Heart left ventricle (tissue), 16 donors: ENCODE measurements at places on chromosomes 3 and 15. TPM values are rescaled to one million over a fixed set of nuclear protein-coding genes. Genes with fewer than 3 reads are reported as not detected.

DNA sequence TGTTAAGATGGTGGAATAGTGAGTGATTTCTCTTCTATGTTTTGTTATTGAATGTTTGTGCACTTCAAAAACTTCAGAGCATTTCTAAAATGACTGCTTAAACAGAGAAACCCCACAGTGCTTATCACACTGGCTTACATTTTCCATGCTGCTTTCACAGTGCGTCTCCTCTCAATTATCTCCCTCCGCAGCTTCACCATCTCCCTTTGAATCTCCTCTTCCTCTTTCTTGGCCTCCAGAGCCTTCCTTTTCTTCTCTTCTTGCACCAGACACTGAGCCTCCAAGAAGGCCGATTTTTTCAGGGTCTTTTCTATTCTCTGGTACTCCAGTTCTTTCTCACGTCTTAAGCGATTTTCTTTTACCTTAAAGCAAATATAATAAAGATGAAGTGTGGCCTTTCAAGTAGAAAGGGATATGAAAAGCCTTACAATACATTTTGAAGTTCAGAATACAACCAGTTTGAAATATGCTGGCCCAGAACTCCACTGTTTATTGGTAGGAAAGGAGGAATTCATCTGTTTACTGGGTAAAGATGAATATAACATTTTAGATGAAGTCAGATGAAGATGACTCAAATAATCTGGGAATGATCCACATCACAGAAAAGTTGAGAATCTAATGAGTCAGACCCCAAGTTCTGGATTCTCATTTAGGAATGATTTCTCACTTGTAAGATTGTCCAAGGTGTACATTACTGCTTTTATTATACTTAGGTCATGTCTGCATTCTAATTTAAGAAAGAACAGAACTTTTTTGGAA lies 21.4 kb downstream of the CCDC191 start:
- no peaks in the 10 kb centered on the region for H3K27me3 ChIP-seq
- H3K27ac ChIP-seq = no peak overlapping the region
- H3K4me3 ChIP-seq = no peak overlapping the region

- no peak overlapping the region for H3K4me3 ChIP-seq
- no peak for DNase-seq
- no peaks in the 10 kb centered on the region for H3K36me3 ChIP-seq
- no peak overlapping the region for H3K27ac ChIP-seq
- peaks cover 20% of the 10 kb centered on the region for H3K4me1 ChIP-seq
- no peaks in the 10 kb centered on the region for H3K27me3 ChIP-seq
Measured at GRCh38 chr15:58520464-58520863, 88.7 kb downstream of the LIPC start.

DNA sequence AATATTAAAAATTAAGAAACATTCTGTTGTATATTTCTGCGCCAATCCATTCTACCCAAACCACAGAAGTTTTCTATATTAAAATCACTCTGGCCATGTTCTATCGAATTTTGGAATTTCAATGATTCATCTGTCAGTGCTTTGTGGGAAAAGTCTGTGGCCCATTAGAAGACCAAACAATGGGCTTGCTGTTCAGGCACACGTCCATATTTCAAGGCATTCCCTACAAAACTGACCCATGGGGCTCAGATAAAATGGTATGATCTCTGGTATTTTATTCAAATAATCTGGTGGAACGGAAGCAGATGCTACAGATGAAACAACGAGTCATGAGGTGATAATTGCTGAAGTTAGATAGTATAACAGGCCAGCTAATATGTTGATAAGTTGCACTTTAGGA lies 12.4 kb downstream of the NPHP3 start:
- no peak for DNase-seq
- H3K4me3 ChIP-seq = no peak overlapping the region
- H3K4me1 ChIP-seq = peaks cover 5% of the 10 kb centered on the region
- H3K27ac ChIP-seq = no peak overlapping the region
- H3K27me3 ChIP-seq = no peaks in the 10 kb centered on the region
- H3K36me3 ChIP-seq = peaks cover 100% of the 10 kb centered on the region

- no peaks in the 10 kb centered on the region for H3K27me3 ChIP-seq
- no peak overlapping the region for H3K27ac ChIP-seq
- no peaks in the 10 kb centered on the region for H3K36me3 ChIP-seq
Measured at GRCh38 chr3:56989169-56989976, 71.1 kb upstream of the SPATA12 start.

DNA sequence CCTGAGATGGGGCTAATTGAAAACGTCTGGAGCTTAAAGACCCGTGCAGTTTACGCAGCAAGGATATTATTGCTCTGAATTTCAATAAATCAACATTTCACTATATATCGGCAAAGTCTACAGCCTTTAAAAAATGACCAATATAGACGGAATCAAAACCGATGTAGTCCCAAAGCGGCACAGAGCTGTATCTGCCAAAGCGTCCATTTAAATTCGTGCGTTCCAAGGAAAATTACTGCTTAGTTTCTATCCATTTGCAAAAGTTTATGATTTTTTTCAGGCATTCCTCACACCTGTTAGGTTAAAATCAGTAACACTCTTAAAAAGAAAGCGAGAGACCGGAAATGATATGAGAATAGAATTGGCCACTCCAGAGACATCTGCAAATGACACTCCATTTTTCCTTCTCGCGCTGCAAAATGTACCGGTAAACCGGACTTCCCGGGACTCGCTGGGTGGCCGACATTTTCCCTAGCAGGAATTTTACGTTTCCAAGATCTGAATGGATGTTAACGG lies 777 bp upstream of the EIF4A2 start:
- no peaks in the 10 kb centered on the region for H3K27me3 ChIP-seq
- H3K27ac ChIP-seq = peak overlapping the region; percentile 100
- H3K4me1 ChIP-seq = peaks cover 28% of the 10 kb centered on the region
- peaks cover 39% of the 10 kb centered on the region for H3K36me3 ChIP-seq

DNA sequence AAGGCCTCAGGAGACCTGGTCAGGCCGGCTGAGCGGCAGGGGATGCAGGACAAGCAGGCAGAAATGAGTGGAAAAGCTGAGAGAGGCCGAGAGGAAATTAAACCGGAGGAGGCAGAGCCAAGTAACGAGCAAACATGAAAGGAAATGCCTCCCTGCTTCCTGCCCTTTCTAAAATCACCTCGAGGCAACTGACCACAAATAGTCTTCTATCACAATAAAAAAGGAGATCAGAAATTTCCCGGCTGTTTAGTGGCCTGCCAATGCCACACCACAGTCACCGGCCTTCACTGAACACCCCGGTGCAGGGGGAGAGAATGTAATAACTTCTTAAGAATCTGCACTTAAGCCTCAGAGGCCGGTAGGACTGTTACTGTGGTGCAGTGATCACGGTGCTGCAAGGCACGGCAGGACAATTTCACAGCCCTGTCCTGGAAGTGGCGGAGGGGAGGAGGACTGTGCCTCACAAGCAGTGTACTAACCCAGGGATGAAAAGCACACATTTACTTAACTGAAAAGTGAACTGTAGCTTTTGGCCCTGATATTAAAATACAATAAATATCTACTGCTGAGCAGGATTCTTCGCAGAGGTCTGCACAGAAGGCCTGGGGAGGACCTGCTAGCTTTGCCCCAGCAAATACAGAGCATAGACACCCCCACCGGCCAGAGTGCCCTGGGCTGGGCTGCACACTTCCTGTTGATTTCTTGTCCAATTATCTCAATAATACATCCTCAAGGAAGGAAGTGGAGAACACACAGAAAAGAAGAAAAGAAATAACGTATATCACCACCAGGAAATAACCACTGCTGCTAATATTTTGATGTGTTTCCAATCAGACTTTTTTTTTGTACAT lies 183.5 kb upstream of the NSMCE3 start:
- no peak overlapping the region for H3K4me3 ChIP-seq
- no peaks in the 10 kb centered on the region for H3K36me3 ChIP-seq
- DNase-seq = no peak
- no peaks in the 10 kb centered on the region for H3K27me3 ChIP-seq
- H3K27ac ChIP-seq = no peak overlapping the region

The CCR3 gene
- total RNA-seq = not detected

The CHRM5 gene
- total RNA-seq = not detected

The PP2D1 gene
- not detected for total RNA-seq
